ENCODE measurements at places on chromosomes 7 and 10.

GRCh38 chr10:61899997-61900828 lies 1.3 kb upstream of the ARID5B start:
- peak; percentile 92 for DNase-seq

GRCh38 chr10:1600861-1601260 lies 136.5 kb downstream of the ADARB2 start:
- DNase-seq, result peak; percentile 39

DNA sequence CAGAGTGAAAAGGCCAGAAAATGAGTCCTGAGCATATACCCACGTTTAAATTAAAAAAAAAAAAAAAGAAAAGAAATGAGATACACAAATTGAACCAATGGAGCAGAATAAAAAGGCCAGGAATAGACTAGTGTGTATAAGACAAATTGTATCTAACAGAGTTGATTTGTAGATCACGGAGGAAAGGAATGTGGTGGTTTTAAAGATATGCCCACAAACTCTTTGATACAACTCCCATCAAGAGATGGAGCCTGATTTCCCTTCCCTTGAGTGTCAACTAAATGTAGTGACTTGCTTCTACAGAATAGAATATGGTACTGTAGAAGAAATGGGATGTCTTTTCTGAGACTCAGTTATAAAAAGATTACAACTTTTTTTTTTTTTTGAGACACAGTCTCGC lies 10.4 kb downstream of the SYPL1 start:
- DNase-seq, result no peak

GRCh38 chr10:93062514-93063143 lies 2.0 kb downstream of the CYP26C1 start:
- DNase-seq, result peak; percentile 63

DNA sequence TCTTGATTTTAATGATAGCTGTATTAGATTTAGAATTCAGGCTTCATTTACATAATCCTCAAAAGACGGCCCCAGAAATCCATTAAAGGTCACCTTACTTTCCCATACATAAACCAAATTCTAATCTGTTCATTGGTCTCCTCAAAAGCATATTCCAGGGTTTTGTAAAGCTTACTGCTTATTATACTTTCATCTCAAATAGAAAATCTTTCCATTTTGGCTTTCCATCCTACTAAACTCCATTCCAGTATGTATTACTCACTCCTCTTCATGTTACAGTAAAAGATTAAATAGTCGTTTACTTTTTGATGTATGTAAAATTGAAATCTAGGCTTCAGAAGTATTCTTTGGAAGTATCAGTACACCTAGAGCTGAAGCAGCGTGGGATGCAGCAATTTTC lies 143.5 kb upstream of the LRRN3 start:
- DNase-seq, result no peak

- DNase-seq, result no peak
These were observed 40.5 kb downstream of the DNAJB12 start for GRCh38 chr10:72314263-72314662.

DNA sequence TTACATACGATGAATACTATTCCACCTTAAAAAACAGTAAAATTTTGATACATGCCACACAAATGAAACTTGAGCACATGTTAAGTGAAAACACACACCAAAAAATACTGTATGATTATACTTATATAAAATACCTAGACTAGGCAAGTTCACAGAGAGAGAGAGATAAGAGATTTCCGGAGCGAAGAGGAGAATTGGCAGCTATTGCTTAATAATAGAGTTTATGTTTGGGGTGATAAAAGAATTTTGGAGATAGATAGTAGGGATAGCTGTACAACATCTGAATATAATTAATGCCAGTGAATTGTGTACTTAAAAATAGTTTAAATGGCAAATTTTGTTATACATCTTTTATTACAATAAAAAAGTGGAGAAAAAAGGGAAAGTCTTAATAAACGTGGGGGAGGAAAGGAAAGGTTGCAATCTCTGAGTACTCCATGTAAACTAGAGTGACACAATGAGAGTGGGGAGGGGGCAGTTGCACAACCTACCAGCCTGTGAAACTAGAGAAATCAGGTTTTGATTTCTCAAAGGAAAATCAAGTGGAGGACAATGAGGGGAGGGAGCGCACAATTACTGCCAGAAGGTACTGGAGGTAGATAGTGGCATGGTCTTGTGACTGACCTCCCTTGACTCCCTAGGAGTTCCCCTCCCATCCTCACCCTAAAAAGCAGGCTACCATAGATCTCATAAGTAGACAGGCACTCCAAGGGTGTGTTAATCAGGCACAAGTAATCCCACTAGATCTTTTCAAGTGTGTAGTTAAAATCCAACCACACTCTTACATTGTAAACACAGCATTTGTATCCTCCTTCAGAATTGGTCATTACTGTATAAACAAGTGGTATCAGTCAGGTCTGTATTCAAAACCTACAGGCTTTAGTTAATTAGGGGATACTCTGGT lies 31.6 kb upstream of the ANK3 start:
- DNase-seq, result no peak
